ENCODE measurements at places on chromosomes 16 and 17.

DNA sequence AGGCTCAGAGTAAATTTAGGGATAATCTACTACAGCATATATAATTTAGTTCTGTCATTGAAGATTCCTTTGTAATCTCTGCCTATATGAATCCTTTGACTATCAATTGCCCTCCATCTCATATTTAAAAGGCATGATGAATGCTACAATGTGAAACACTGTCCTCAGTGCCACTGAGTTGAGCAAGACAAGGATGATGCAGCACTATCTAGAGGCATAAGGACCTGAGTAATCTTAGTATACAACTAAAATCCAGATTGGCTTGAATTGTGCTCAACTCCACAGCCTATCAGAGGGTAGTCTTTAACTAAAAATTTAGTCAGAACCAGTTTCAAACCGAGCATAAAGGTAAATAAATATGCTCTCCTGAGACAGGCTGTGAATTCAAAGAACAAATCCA is 11.6 kb upstream of the STRADA start:
- no peak for DNase-seq

DNA sequence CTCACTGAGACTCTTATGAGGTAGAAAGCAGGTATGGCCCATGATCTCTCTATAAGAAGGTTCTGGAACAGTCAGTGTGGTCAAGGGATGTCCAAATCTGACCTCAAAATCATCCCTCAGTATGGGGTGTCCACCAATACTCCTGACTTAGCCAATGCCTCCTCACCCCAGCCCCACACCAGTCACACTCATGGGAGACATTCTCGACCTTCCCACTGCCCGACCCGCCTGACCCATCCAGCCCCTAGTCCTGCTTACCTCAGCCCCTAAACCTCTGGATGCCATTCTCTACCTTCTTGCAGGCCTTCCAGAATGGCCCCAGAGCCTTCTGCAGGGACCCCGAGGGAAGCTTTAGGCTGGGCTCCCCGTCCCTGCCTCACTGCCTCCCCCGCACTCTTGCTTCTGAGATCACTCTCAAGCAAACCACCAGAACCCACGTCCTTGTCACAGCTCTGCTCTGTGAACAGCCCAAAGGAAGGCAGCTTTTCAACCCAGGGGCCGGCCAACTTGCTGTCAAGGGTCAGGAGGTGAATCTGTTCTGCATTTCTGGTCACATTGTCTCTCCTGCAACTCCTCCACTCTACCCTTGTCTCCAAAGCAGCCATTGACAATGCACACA is 44.9 kb upstream of the RBFOX3 start:
- no peak for DNase-seq

DNA sequence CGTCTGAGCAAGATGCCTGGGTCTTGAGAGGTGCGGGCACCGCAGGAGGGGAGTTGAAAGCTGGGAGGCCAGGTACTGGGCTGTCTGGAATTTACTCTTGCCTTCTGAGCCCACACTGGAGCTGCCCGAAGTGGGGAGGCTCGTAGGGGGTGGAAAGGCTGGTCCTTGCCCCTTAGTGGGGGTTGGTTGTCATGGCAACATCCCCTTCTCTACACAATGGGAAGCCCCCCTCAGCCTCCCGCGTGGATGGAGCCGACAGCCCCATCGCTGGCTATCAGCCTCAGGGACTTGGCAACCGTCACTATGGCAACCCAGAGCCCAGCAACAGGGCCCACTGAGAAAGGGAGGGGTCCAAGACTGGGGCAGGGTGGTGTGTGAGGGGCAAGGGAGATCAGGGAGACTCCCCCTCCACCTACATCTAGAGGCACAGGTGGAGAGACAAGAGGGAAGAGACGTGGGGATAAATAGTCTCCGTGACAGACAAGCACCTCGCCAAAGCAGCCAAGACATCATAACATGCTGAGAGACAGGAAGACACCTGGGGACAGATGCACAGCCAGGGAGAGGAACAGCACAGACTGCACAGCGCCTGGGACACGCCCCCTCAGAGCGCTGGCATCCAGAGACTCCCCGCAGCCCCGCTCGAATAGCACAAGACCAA is 5.3 kb upstream of the DNAH2 start:
- DNase-seq = peak; percentile 21

DNA sequence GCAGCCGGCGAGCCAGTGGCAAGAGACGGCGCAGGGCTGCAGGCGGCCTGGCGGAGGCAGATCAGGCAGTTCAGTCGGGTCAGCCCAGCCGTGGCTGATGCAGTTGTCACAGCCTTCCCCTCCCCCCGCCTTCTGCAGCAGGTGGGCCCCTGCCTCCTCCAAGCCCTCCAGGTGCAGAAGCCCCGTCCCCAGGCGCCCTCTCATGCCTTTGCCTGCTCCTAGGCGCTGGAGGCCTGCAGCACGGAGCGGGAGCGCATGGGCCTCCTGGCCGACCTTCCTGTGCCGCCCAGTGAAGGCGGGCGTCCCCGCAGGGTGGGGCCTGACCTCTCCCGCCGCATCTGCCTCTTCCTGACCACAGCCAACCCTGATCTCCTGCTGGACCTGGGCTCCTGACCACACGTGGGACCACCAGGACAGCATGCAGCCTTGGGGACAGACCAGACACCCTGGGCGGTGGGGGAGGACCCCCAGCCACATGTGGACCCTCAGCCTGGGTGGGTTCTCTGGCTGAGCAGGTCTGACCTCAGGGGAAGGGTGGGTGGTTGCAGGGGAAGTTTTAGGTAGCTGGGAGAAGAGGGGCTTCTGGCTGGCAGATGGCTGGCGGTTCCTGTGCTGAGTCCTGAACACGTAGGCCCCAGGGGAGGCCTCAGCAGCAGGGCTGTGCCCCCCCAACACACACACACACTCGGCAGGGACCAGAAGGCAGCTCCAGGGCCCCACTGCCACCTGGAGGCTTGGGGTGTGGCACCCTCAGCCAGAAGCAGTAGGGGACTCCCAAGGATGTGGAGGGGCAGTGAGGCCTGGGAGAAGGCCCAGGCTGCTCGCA is 3.1 kb upstream of the MRPS34 start:
- no peak for DNase-seq
